Stimulated activated CD4-positive, alpha-beta T cell treated with anti-CD3 and anti-CD28 coated beads, Interleukin-15, amount 100 ng/mL, for 1 hour (primary cell): ENCODE measurements at places on chromosomes 6 and 20.

GRCh38 chr6:1499777-1500176 is 109.9 kb upstream of the FOXC1 start:
- DNase-seq = no peak

DNA sequence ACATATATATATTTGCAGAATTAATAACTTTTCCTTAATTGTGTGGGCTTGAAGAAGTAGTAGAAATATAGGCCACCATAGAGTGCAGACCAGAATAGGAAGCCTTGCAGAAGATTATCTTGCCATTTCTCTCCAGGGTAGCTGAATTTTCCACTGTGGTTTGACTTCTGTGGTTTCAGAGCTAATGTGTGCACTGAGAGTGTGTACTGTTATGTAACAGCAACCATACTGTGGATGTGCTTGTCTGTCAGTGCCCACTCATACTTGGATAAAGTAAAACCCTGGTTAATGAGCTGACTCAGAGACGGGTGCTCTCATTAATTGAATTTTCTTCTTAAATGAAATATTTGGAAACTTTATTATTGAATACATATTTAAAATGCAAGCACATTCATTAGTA is 57.2 kb downstream of the CEP43 start:
- no peak for DNase-seq

- no peak for DNase-seq
Observed at GRCh38 chr20:42102000-42102399, 483.8 kb upstream of the CHD6 start.

DNA sequence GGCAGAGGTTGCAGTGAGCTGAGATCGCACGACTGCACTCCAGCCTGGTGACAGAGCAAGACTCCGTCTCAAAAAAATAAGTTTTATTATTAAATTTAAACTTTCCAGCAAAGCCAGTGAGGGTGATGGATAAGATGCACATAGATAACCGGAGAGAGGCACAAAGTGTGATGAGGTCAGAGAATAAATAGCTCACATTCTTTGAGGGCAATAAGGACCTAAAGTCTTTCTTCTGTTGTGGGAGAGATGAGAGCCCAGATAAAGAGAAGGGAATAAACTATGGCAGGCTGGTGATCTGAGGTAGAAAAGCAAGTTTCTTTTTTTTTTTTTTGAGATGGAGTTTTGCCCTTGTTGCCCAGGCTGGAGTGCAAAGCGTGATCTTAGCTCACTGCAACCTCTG is 20.6 kb upstream of the EZR start:
- DNase-seq = no peak
